Right lobe of liver (tissue), 6 donors: ENCODE measurements at places on chromosomes 4 and X. TPM values are rescaled to one million over a fixed set of nuclear protein-coding genes. Genes with fewer than 3 reads are reported as not detected.

The ETDA gene
- total RNA-seq = not detected

The ODAPH gene
- total RNA-seq = not detected

The NRK gene
- total RNA-seq = 0.02 TPM

The FAM47A gene
- total RNA-seq = not detected

The IL9R gene
- total RNA-seq = 0.18 TPM

The PLCXD1 gene
- 3.4 TPM for total RNA-seq

The BTC gene
- total RNA-seq = 0.69 TPM

The NEXMIF gene
- 0.02 TPM for total RNA-seq

DNA sequence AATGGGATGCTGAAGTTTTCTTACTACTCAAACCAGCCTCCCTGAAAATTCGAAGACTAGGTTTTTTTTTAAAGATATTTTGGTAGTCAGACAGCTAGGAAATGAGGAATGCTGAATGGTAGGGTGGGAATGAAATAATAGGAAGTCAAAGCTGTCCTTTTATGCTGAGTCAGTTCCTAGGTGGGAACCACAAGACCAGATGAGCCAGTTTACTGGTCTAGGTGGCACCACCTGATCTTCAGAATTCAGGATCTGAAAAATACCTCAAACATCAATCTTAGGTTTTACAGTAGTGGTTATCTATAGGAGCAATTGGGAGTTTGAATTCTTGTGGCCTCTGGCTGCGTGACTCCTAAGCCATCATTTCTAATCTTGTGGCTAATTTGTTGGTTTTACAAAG is 183.1 kb upstream of the GALNT7 start:
- no peak overlapping the region for H3K4me3 ChIP-seq
- H3K4me1 ChIP-seq = no peaks in the 10 kb centered on the region
- no peak overlapping the region for H3K27ac ChIP-seq
- no peaks in the 10 kb centered on the region for H3K27me3 ChIP-seq
- no peak for DNase-seq
- H3K36me3 ChIP-seq = no peaks in the 10 kb centered on the region

- H3K4me1 ChIP-seq = no peaks in the 10 kb centered on the region
- no peaks in the 10 kb centered on the region for H3K27me3 ChIP-seq
- DNase-seq = no peak
Observed at GRCh38 chr4:84825701-84826341, 140.7 kb downstream of the WDFY3 start.

GRCh38 chr4:6848717-6849305 is 60.8 kb upstream of the TBC1D14 start:
- no peaks in the 10 kb centered on the region for H3K36me3 ChIP-seq
- H3K27me3 ChIP-seq = no peaks in the 10 kb centered on the region
- no peak overlapping the region for H3K27ac ChIP-seq
- no peak overlapping the region for H3K4me3 ChIP-seq
- no peak for DNase-seq
- H3K4me1 ChIP-seq = no peaks in the 10 kb centered on the region

GRCh38 chr4:42151568-42152506 is 618 bp downstream of the BEND4 start:
- H3K4me3 ChIP-seq = peak overlapping the region; percentile 38
- no peaks in the 10 kb centered on the region for H3K36me3 ChIP-seq
- DNase-seq = peak; percentile 22
- H3K27me3 ChIP-seq = no peaks in the 10 kb centered on the region

DNA sequence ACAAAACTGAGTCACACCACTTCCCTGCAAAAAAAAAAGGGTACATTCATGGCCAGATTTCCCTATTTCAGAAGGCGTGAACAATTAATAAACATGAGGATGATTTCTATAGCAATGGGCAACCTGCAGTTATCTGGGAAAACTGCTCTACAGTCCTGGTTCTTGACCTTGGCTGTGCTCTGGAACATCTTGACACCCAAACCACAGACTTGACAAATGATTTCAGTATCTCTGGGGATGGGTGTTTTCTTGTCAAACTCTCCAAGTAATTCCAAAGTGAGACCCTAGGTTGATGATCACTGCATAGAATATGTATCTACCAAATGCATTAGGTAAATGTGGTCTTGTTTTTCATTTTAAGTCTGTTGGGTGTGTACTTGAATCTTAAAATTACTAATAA is 2.0 kb downstream of the DAPP1 start:
- no peak for DNase-seq

DNA sequence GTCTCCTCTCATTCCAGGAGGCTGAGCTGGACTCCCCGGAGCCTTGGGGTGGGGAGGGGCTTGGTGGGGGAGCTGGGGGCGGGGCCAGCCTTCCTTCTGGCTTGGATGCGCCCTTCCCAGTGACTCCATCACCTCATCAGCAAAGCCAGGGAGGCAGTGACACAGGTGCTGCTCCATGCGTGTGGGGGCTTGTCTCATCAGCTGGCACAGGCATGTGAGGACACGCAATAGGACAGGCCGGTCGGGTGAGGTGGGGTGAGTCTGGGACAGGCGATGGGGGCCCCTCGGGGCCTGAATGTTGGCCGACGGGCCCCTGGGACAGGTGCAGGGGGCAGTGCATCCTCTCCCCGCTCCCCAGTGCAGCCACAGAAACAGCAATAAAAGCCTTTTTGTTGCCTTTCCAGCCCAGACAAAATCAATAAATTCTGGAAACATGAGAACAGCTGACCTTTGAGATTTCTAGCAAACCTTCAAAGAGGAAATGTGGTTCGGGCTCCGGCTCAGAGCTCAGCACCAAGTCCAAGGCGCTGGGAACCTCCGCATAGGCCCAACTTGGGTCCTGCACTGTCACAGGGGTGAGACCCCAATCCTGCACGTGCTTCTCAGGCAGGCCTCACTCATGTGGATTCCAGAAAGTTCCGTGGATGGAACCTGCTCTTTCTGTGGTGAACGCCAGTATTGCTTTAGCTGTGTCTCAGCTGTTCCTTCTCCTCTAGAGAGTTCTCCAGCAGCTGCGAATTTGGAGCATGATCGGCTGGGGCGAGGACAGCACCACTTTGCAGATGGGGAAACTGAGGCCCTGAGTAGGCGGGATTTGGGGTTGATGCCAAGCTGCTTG is 18.5 kb downstream of the ADRA2C start:
- H3K27me3 ChIP-seq = no peaks in the 10 kb centered on the region
- H3K36me3 ChIP-seq = no peaks in the 10 kb centered on the region
- no peak overlapping the region for H3K27ac ChIP-seq
- DNase-seq = no peak

- H3K27ac ChIP-seq = peak overlapping the region; percentile 89
- no peaks in the 10 kb centered on the region for H3K36me3 ChIP-seq
- H3K27me3 ChIP-seq = no peaks in the 10 kb centered on the region
- no peak for DNase-seq
- H3K4me3 ChIP-seq = peak overlapping the region; percentile 88
- no peaks in the 10 kb centered on the region for H3K4me1 ChIP-seq
Observed at GRCh38 chr4:107989162-107989536, 540 bp upstream of the HADH start.

GRCh38 chrX:72475338-72475737 is 97.3 kb downstream of the HDAC8 start:
- H3K36me3 ChIP-seq = no peaks in the 10 kb centered on the region
- H3K4me1 ChIP-seq = no peaks in the 10 kb centered on the region
- no peaks in the 10 kb centered on the region for H3K27me3 ChIP-seq
- H3K4me3 ChIP-seq = no peak overlapping the region
- DNase-seq = no peak

DNA sequence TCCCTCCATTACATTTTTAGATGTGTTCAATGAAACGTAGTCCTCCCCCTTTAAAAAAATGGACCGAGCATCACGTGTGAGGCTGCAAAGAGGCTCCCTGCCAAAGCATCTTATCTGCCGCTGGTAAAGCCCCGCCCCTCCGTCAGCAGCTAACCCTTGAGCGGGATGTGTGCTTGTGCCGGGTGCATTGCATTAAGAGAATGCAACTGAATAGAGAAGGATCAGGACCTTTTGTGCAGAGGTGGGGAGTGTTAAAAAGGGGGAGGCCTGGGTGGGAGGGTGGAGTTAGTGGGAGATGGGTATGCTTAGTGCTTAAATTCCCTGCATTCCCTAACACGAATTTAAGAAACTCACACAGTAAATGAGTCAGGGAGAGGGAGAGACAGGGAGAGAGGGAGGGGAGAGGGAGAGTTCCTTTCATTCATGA is 66.0 kb downstream of the TBL1X start:
- no peaks in the 10 kb centered on the region for H3K36me3 ChIP-seq
- H3K27ac ChIP-seq = no peak overlapping the region
- H3K4me3 ChIP-seq = no peak overlapping the region
- no peaks in the 10 kb centered on the region for H3K27me3 ChIP-seq
- no peaks in the 10 kb centered on the region for H3K4me1 ChIP-seq
- DNase-seq = peak; percentile 77

- no peaks in the 10 kb centered on the region for H3K36me3 ChIP-seq
- H3K4me3 ChIP-seq = no peak overlapping the region
- DNase-seq = no peak
Observed at GRCh38 chrX:104987063-104987462, 233.4 kb downstream of the TEX13A start.

DNA sequence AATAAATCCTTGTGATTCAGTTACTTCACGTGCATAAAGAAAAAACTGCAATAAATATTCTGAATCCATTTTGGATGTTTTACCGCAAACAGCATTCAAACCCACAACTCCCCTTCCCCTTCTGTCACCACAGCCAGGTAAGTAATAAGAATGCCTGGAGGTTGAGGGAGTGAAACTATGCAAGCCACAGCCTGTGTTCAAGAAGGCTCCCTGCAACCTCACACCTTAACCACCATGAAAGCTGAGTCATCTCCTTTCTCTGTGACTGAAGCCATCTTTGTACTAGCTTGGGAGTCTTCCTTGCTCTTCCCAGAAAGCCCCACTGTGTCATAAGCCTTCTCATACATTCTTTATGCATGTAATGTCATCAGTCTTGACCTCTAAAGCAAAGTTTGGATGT is 297.0 kb upstream of the PUDP start:
- no peak for DNase-seq
- no peaks in the 10 kb centered on the region for H3K27me3 ChIP-seq
- no peak overlapping the region for H3K4me3 ChIP-seq
- no peaks in the 10 kb centered on the region for H3K4me1 ChIP-seq
- no peaks in the 10 kb centered on the region for H3K36me3 ChIP-seq
- no peak overlapping the region for H3K27ac ChIP-seq

GRCh38 chr4:92099861-92100260 is 203.9 kb upstream of the GRID2 start:
- no peaks in the 10 kb centered on the region for H3K4me1 ChIP-seq
- H3K27me3 ChIP-seq = no peaks in the 10 kb centered on the region
- H3K4me3 ChIP-seq = no peak overlapping the region
- DNase-seq = no peak
- H3K36me3 ChIP-seq = no peaks in the 10 kb centered on the region
- H3K27ac ChIP-seq = no peak overlapping the region

DNA sequence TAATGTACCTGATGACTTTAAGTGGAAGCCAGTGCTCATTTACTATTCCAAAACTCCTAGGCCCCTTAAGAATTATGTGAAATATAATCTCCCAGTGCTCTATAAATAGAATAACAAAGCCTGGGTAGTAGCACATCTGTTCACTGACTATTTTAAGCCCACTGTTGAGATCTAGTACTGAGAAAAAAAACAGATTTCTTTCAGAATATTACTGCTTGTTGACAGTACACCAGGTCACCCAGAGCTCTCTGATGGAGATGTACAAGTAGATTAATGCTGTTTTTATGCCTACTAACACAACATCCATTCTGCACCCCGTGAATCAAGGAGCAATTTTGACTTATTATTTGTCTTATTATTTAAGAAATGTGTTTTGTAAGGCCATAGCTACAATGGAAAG is 75.7 kb downstream of the FAM47C start:
- H3K27me3 ChIP-seq = no peaks in the 10 kb centered on the region
- no peak overlapping the region for H3K27ac ChIP-seq
- H3K4me1 ChIP-seq = no peaks in the 10 kb centered on the region
- H3K4me3 ChIP-seq = no peak overlapping the region
